B cell (primary cell): ENCODE measurements at places on chromosomes 7 and 10.

DNA sequence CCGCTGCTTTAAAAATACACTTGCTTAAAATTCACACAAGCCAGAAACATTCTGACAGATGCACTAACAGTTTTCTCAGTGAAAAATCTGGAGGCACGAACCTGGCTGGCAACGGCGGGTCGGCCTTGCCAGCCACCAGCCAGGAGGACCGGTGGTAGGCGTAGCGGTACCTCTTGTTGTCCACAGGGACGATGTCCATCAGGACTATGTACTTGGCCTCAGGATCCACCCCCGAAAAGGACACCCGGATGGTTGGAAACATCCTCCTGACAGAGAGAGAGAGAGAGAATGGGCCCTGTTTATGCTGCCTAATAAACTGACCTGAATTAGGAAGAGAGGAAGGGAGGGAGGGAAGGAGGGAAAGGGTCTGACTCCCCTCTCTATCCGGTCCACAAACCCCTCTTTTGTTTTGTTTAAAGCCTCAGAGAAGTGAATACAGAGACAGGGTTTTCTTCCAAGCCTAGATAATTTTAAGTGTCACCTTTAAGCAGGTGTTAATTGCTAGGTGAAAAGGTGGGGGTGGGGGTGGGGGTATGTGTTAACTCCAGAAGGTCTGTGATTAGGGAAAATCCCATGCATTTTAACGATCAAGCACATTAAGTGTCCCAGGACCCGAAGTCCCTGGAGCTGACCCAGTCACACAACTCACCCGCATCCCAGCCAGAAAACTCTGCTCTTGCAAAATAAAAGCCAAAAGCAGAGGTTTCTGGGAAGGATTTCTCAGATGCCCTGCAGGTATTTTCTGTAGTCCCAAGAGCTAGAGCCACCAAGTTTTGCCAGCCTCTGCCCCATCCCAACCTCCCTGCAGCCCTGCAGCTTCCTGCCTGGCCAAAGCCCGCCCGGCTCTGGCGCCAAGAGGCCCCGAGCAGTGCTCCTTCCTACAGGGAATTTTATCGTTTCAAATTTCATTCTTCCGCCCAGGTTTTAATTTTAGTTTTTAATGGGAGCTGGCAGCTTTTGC, 5.0 kb downstream of the TBX20 start:
- no peak overlapping the region for H3K4me3 ChIP-seq
- no peak overlapping the region for H3K27ac ChIP-seq
- H3K27me3 ChIP-seq: peaks cover 51% of the 10 kb centered on the region
- H3K36me3 ChIP-seq: no peaks in the 10 kb centered on the region
- peaks cover 8% of the 10 kb centered on the region for H3K4me1 ChIP-seq

- no peak for DNase-seq
- no peaks in the 10 kb centered on the region for H3K4me1 ChIP-seq
These were observed 91.8 kb upstream of the STEAP4 start for GRCh38 chr7:88398459-88398858.

DNA sequence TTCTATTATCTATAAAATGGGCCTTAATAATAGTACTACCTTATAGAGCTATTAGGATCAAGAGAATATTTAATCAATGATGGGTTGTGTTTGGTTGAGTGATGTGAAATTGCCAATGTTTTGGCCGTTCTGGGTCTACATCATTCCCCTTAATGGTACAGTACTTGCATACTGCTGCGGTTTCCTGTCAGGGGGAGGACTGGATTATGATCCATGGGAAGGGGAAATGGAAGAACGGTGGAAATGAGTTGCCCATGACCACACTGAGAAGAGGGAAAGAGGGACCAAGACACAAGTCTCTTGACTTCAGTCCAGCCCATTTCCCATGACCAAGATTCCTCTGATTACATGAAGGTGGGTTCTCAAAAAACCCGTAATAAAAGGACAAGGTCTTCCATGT, 999 bp upstream of the MRPS24 start:
- no peaks in the 10 kb centered on the region for H3K27me3 ChIP-seq
- H3K27ac ChIP-seq: no peak overlapping the region

GRCh38 chr10:132642732-132643008, 105.1 kb downstream of the INPP5A start:
- H3K27ac ChIP-seq: no peak overlapping the region
- no peak for DNase-seq
- H3K27me3 ChIP-seq: no peaks in the 10 kb centered on the region
- peaks cover 6% of the 10 kb centered on the region for H3K36me3 ChIP-seq
- H3K4me3 ChIP-seq: no peak overlapping the region
- peaks cover 13% of the 10 kb centered on the region for H3K4me1 ChIP-seq

- no peak overlapping the region for H3K27ac ChIP-seq
- no peaks in the 10 kb centered on the region for H3K36me3 ChIP-seq
- no peaks in the 10 kb centered on the region for H3K4me1 ChIP-seq
- no peak for DNase-seq
- no peaks in the 10 kb centered on the region for H3K27me3 ChIP-seq
These were observed 14.1 kb downstream of the FEZF1 start for GRCh38 chr7:122290476-122290875.

- H3K36me3 ChIP-seq: no peaks in the 10 kb centered on the region
- no peak overlapping the region for H3K27ac ChIP-seq
- no peak for DNase-seq
- H3K4me1 ChIP-seq: no peaks in the 10 kb centered on the region
These were observed 24.7 kb upstream of the SEM1 start for GRCh38 chr7:96734343-96734742.

DNA sequence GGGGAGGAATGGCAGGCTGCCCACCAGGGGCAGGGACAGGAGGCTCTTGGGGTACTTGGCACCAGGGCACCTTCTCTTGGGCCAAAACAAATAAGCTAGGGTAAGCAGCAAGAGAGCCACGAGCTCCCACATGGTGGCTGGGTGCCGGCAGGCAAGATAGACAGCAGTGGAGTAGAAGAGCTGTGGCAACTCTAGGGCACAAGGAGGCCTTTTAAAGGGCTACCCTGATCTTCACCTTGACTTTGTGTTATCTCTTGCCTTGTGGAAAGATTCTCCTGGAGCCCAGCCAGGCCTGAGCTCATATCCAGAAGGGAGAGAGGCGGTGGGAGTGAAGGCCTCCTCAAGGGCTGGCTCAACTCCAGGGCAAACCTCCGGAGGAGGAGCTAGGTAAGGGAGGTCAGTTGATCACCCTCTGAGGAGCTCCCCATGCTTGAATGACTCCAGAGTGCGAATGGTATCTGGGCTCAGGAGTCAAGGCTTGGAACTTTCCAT, at the start of gene CYP17A1:
CYP17A1 (minus strand) TSS at position 184 of the 492 bp plus-strand sequence; CDS start at position 132, 52 bp downstream.
- no peak for DNase-seq
- no peak within 1 kb of the TSS for H3K4me3 ChIP-seq

DNA sequence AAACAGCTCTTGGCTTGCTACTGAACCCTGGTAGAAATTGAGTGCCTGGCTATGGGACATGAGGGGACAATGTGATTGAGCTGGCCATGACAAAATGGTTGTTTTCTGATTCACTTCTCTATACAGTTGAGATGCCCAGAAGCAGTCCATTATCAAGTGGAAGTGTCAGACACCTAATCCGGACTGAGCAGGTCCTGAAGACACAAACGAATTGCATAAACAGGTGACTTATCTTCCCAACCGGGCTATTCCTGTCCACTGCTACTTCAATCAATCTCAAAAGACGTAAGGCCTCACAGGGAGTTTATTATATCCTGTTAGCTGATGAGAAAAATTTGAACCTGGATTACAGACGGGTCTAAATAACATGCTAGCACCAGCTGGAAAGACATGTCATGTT, 105.5 kb upstream of the WAC start:
- no peaks in the 10 kb centered on the region for H3K27me3 ChIP-seq
- DNase-seq: no peak
- no peak overlapping the region for H3K4me3 ChIP-seq
- H3K4me1 ChIP-seq: peaks cover 3% of the 10 kb centered on the region

GRCh38 chr7:44415047-44415446, 75.4 kb downstream of the NUDCD3 start:
- H3K4me1 ChIP-seq: no peaks in the 10 kb centered on the region
- H3K27ac ChIP-seq: no peak overlapping the region
- H3K36me3 ChIP-seq: peaks cover 20% of the 10 kb centered on the region
- DNase-seq: no peak
- H3K4me3 ChIP-seq: no peak overlapping the region

- no peaks in the 10 kb centered on the region for H3K4me1 ChIP-seq
- no peak overlapping the region for H3K4me3 ChIP-seq
- peaks cover 86% of the 10 kb centered on the region for H3K36me3 ChIP-seq
These were observed 10.0 kb downstream of the HPS1 start for GRCh38 chr10:98436704-98437103.
